Right lung (tissue), 10 donors: ENCODE measurements at places on chromosomes 6 and 20. TPM values are rescaled to one million over a fixed set of nuclear protein-coding genes. Genes with fewer than 3 reads are reported as not detected.

BCL2L1 gene
- polyA plus RNA-seq, result 46.6 TPM

PGC gene
- polyA plus RNA-seq, result 6.4 TPM

TAGAP gene
- 0.90 TPM for polyA plus RNA-seq

TNNC2 gene
- 0.48 TPM for polyA plus RNA-seq

SULF2 gene
- 18.2 TPM for polyA plus RNA-seq

MROH8 gene
- 5.2 TPM for polyA plus RNA-seq

ADGRF5 gene
- polyA plus RNA-seq, result 165 TPM

FRK gene
- 4.8 TPM for polyA plus RNA-seq

SPAG4 gene
- polyA plus RNA-seq, result 1.8 TPM

KHDC1 gene
- 10.2 TPM for polyA plus RNA-seq

PLEKHG1 gene
- 34.2 TPM for polyA plus RNA-seq

RRAGD gene
- polyA plus RNA-seq, result 3.0 TPM

TREM1 gene
- 1.4 TPM for polyA plus RNA-seq

C6orf58 gene
- 0.95 TPM for polyA plus RNA-seq

SPTLC3 gene
- 12.4 TPM for polyA plus RNA-seq

FERMT1 gene
- 2.8 TPM for polyA plus RNA-seq

LY6G6D gene
- 0.80 TPM for polyA plus RNA-seq

SESN1 gene
- 79.9 TPM for polyA plus RNA-seq

KIAA0408 gene
- polyA plus RNA-seq, result 21.4 TPM

PPT2 gene
- 25.7 TPM for polyA plus RNA-seq

BHLHE23 gene
- not detected for polyA plus RNA-seq

DNMT3B gene
- polyA plus RNA-seq, result 5.6 TPM

JAG1 gene
- 46.9 TPM for polyA plus RNA-seq

LRRC73 gene
- polyA plus RNA-seq, result 0.88 TPM

CHRNA4 gene
- polyA plus RNA-seq, result 0.69 TPM

ELOVL2 gene
- polyA plus RNA-seq, result 6.9 TPM

PAX1 gene
- not detected for polyA plus RNA-seq

ULBP3 gene
- 8.6 TPM for polyA plus RNA-seq

TRIM10 gene
- 0.37 TPM for polyA plus RNA-seq

PAK5 gene
- 0.33 TPM for polyA plus RNA-seq

FIG4 gene
- 22.3 TPM for polyA plus RNA-seq

GHRH gene
- polyA plus RNA-seq, result not detected

OPN5 gene
- not detected for polyA plus RNA-seq

MAPK13 gene
- polyA plus RNA-seq, result 14.3 TPM

NHSL1 gene
- 63.2 TPM for polyA plus RNA-seq

MCHR2 gene
- not detected for polyA plus RNA-seq

PTPRK gene
- polyA plus RNA-seq, result 92.1 TPM

BNIP5 gene
- polyA plus RNA-seq, result not detected

SLC17A3 gene
- not detected for polyA plus RNA-seq

GDAP1L1 gene
- 0.40 TPM for polyA plus RNA-seq

B3GALT4 gene
- 4.3 TPM for polyA plus RNA-seq
